ENCODE measurements at places on chromosomes 1 and 21. TPM values are rescaled to one million over a fixed set of nuclear protein-coding genes. Genes with fewer than 3 reads are reported as not detected.

MEAF6 gene
- 36.5 TPM for total RNA-seq

AADACL3 gene
- not detected for total RNA-seq

OR2L3 gene
- not detected for total RNA-seq

SPRR2E gene
- not detected for total RNA-seq
